ENCODE measurements at places on chromosomes 2 and 18.

DNA sequence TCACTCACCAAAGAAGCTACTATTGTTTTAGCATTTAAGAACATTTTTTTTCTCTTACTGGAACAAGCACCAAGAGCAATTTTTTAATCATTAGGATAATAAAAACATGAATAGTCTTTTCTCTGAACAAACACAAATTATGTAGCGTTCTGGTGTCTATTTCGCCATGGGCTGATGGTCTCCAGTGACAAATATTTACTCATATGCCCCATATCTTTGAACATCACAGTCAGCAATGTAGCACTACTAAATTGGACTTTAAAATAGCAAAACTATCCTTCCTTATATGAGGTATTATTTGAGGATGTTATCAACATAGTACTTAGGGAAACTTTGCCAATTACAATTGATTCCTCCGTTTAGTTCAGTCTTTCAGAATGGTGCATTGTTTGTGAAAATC lies 1326.0 kb upstream of the ZEB2 start:
- no peaks in the 10 kb centered on the region for H3K27me3 ChIP-seq
- H3K4me1 ChIP-seq = no peaks in the 10 kb centered on the region
- no peak for DNase-seq
- no peak overlapping the region for H3K27ac ChIP-seq
- H3K4me3 ChIP-seq = no peak overlapping the region

- H3K27me3 ChIP-seq = peaks cover 4% of the 10 kb centered on the region
- peaks cover 12% of the 10 kb centered on the region for H3K4me1 ChIP-seq
- no peak for DNase-seq
- H3K36me3 ChIP-seq = peaks cover 2% of the 10 kb centered on the region
These were observed 103.3 kb downstream of the ZNF516 start for GRCh38 chr18:76391746-76392145.

- H3K36me3 ChIP-seq = no peaks in the 10 kb centered on the region
- H3K27me3 ChIP-seq = no peaks in the 10 kb centered on the region
- H3K27ac ChIP-seq = no peak overlapping the region
- no peak for DNase-seq
These were observed 4.4 kb downstream of the EHD3 start for GRCh38 chr2:31238126-31238905.

- H3K27me3 ChIP-seq = no peaks in the 10 kb centered on the region
- DNase-seq = no peak
- H3K27ac ChIP-seq = no peak overlapping the region
- no peak overlapping the region for H3K4me3 ChIP-seq
- no peaks in the 10 kb centered on the region for H3K36me3 ChIP-seq
These were observed 514.4 kb upstream of the HS6ST1 start for GRCh38 chr2:128832946-128833663.

DNA sequence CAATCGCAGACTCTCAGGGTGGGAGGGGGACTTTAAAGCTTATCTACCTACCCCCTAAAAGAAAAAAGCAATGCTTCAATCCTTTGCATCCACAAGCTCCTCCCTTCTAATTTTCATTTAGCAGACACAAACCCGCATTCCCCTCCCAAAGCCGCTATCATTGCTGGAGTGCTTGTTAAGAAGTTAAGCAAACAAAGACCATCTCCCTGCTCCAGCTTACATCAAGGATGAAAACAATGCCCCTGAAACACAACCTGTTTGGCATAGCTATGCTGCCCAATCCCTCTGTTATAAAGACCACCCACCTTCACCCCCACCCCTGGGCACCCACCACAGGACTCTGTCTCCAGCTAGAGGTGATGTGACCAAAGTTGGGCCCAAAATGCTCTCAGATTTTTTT lies 33.0 kb downstream of the REEP1 start:
- H3K4me3 ChIP-seq = no peak overlapping the region
- no peak for DNase-seq
- no peaks in the 10 kb centered on the region for H3K36me3 ChIP-seq
- H3K27me3 ChIP-seq = peaks cover 7% of the 10 kb centered on the region
- H3K4me1 ChIP-seq = no peaks in the 10 kb centered on the region
- no peak overlapping the region for H3K27ac ChIP-seq

GRCh38 chr2:152542337-152542994 lies 174.8 kb downstream of the PRPF40A start:
- H3K4me3 ChIP-seq = no peak overlapping the region
- no peaks in the 10 kb centered on the region for H3K4me1 ChIP-seq
- no peaks in the 10 kb centered on the region for H3K36me3 ChIP-seq
- DNase-seq = no peak
- H3K27ac ChIP-seq = no peak overlapping the region

DNA sequence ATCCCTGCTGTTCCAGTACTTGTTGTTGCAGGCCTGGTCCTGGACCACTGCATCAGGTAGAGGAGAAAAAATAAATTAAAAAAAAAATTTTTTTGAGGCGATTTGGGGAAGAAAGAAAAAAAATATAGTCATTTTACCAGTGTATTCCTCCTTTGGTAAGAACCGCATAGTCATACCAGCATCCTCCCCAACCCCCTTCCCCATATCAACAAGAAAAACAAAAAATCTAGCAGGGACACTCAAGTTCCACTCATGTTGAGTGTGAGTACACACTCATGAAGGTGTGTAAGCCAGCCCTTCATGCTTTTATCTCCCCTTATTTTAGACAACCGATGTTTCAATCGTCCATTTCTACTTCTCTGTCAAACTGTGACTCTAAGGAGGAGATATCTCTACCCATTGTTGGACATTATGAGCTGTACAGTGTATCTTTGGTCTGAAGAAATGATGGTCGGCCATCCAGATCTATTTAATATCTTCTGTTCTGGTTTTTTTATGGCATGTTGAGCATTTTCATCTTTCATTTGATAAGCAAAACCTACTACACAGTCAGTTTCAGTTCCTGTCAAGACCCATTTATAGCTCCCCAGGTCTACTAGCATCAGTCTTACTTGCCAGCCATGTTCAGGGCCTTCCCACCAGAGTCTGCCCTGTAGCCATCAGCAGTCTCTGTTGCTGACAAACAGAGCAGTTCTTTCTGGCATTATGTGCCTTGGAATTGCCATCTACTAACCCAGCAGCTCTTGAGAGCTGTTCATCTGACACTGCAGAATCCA lies 20.0 kb downstream of the ELP2 start:
- H3K36me3 ChIP-seq = peaks cover 51% of the 10 kb centered on the region
- no peak overlapping the region for H3K4me3 ChIP-seq
- no peak for DNase-seq

- no peaks in the 10 kb centered on the region for H3K36me3 ChIP-seq
- no peak overlapping the region for H3K27ac ChIP-seq
- peaks cover 13% of the 10 kb centered on the region for H3K27me3 ChIP-seq
- H3K4me3 ChIP-seq = no peak overlapping the region
- peaks cover 11% of the 10 kb centered on the region for H3K4me1 ChIP-seq
- no peak for DNase-seq
These were observed 29.5 kb upstream of the ITGB6 start for GRCh38 chr2:160229591-160229990.

DNA sequence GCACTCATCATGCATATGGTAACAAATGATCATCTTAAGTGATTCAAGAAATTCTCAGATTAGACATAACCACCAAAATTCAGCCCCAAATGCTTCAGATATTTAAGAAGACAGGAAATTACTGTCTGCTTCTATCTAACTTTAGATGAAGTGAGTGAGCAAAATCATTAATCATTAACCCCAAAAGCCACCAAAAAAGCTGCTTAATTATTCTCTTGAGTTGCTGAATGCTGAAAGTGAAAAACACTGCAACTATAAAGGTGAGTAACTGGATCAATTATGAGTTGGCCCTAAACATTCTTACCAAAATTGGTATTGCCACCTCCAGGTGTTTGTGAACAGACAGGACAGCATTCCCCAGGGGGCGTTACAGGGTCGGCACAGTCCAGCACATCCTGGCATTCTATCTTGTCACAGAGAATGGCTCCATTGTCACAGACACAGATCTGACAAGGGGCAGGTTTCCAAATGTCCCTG lies 69.6 kb downstream of the COL5A2 start:
- no peaks in the 10 kb centered on the region for H3K27me3 ChIP-seq
- no peak for DNase-seq
- no peaks in the 10 kb centered on the region for H3K36me3 ChIP-seq
- no peak overlapping the region for H3K27ac ChIP-seq

- H3K4me1 ChIP-seq = no peaks in the 10 kb centered on the region
- H3K4me3 ChIP-seq = no peak overlapping the region
- no peaks in the 10 kb centered on the region for H3K36me3 ChIP-seq
- H3K27me3 ChIP-seq = no peaks in the 10 kb centered on the region
- DNase-seq = no peak
- no peak overlapping the region for H3K27ac ChIP-seq
These were observed 285.3 kb downstream of the SOX11 start for GRCh38 chr2:5977477-5977876.

GRCh38 chr18:45413180-45413836 lies 202.0 kb upstream of the SLC14A2 start:
- H3K4me1 ChIP-seq = no peaks in the 10 kb centered on the region
- H3K27me3 ChIP-seq = peaks cover 7% of the 10 kb centered on the region
- no peak overlapping the region for H3K4me3 ChIP-seq
- H3K27ac ChIP-seq = no peak overlapping the region
- no peak for DNase-seq

DNA sequence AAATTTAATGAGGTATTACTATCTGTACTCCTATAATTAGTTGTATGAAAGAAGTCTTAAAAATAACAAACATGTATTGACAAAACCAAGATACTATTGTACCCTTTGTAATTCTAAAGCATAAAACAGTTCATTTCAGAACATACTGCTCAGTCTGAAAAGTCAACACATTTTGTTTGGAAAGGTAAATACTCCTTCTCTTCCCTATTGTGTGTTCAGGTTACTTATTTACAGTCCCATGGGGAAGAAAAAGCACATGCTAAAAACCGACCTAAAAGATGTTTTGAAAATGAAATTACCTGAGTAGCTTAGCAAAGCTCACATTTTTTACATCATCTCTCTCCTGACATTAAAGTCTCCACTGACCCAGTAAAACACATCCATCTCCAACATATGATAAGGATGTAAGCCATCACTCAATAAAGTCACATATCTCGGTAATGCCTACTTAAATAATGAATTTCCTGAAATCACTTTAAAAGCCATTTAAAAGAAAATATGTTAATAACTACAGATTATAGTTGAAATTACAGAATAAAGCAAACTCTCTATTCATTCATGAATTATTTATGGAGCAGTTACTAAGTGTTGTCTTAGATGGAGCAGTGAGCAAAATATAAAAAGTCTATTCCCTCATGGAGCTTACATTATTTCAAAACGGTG lies 75.6 kb upstream of the FZD5 start:
- H3K4me3 ChIP-seq = no peak overlapping the region
- peaks cover 7% of the 10 kb centered on the region for H3K4me1 ChIP-seq
- no peak for DNase-seq
- H3K27me3 ChIP-seq = no peaks in the 10 kb centered on the region
- H3K27ac ChIP-seq = no peak overlapping the region

- H3K4me3 ChIP-seq = no peak overlapping the region
- H3K4me1 ChIP-seq = no peaks in the 10 kb centered on the region
These were observed 273.3 kb downstream of the HDAC4 start for GRCh38 chr2:239127513-239127912.

GRCh38 chr2:42545023-42545721 lies 23.3 kb upstream of the MTA3 start:
- no peak overlapping the region for H3K4me3 ChIP-seq
- H3K36me3 ChIP-seq = no peaks in the 10 kb centered on the region
- H3K27me3 ChIP-seq = no peaks in the 10 kb centered on the region
- DNase-seq = no peak
- H3K27ac ChIP-seq = no peak overlapping the region
- H3K4me1 ChIP-seq = peaks cover 3% of the 10 kb centered on the region

DNA sequence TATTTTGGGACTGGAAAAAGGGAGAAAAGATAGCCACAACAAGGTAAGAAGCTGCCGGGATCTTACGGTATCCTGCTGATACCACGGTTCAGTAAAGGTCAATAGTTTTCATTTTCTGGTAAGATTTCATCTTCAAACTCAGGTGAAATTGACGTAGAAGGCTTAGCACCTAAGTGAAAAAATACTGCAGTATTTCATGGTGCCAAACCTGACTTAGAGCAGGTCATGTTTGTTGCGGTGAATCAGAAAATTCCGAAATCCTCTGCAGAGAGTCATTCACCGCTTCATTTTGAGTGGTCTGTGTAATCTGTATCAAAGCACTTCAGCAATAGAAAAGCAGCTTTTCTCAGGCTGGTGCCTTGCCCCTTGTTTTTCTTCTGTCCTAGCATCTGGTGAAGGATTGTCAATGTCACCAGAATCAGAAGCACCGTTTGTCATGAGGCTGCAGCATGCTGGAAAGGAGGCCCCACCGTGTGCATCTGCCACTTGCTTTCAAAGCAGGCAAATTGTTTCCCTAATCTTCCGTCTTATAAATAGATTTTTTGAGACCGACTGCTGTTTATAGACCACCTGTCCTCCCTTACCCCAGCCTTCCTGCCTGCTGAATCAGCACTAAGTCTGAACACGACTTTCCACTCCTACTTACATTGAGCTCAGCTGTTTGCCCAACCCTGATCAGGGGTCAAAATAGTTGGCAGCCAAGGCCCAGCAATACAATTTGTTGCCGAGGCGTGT lies 156.3 kb downstream of the EML6 start:
- H3K27ac ChIP-seq = no peak overlapping the region
- no peaks in the 10 kb centered on the region for H3K36me3 ChIP-seq
- H3K4me1 ChIP-seq = no peaks in the 10 kb centered on the region
- no peak overlapping the region for H3K4me3 ChIP-seq

DNA sequence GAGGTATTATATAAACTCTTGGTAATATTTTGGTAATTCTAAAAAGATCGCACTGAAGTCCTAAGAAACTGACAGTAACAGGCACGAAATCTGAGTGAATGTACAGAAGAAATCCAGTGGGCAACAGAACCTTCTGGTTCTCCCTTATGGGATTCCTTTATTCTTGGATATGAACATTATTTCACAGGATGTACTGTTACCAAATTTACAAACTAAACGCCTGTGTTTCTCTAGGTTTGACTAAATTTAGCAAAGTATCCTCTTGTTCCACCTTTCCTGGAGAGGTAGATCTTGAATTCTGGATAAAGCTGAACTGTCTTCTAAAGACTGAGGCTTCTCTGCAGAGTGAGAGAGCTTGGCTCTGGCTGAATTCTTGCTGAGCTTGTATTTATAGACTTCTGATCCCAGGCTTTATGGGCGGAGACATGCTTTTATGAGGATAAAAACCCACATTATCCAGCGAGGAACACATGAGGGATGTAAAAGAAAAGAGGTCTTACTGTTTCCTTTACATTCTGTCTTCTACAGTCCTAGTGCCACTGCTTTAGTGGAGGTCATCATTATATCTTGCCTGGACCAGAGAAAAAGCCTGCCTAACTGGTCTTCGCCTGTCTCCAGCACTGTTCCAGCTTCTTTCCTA lies 220.8 kb downstream of the CDH2 start:
- H3K4me1 ChIP-seq = no peaks in the 10 kb centered on the region
- H3K27me3 ChIP-seq = no peaks in the 10 kb centered on the region
- H3K4me3 ChIP-seq = no peak overlapping the region
- no peaks in the 10 kb centered on the region for H3K36me3 ChIP-seq
- H3K27ac ChIP-seq = no peak overlapping the region
